NCI-H774 (cell line): ENCODE measurements at places on chromosomes 1 and 21.
A peak's percentile ranks its signal among the peaks of the same experiment; 100 is the strongest.

DNA sequence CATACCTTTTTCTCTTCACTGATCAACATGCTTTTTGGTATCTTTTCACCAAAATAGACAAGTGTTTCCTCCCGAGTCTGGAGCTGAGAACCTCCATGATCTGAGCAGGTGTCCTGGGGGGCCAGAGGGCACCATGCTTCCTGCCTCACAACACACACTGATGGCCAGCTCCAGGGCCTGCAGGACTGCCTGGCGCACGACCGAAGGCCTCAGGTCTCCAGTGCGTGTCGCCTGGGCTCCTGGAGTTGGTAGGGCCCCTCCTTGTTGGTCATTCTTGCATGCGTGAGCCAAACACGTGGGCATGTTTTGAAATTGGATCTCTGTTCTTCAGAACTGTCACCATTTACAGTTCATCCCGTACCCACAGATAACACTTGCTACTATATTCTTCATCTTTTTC lies 64.4 kb downstream of the SLC37A1 start:
- DNase-seq = no peak

DNA sequence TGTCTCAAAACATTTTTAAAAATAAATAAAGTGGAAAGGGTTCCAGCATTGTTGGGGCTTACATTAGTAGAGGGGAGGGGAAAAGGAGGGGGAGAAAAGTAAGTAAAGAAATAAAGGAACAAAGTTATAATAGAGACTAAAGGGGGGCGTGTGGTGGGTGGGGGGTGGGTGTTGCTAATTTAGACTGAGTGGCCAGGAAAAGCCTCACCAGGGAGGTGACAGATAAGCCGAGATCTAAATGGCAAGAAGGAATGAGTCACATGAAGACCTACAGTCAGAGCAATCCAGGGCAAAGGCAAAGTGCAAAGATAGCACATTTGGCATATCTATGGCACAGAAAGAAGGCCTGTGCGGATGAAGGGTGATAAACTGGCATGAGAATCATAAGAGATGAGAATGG lies 7.5 kb downstream of the MPL start:
- no peak for DNase-seq

DNA sequence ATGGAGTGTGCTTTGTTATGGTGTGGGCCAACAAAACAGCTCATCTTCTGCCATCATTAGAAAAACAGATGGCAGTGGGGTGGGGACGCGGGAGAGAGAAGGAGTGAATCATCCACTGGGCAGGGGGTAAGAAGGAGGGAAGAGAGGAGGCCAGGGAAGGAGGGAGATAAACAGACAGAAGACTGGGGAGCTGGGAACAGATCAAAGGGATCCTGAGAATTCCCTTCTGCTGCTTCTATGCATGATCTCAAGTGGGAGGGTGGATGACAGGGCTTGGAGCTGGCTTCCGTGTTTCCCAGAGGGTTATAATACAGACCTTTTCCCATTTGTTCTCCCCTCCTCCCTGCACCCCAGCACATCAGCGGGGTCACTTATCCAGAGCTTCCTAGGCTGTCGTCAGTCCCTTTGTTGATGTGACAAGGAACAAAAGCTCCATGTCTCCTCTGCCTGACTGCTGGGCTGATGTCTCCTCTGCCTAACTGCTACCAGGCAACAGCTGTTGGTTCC lies 338.6 kb downstream of the PAPPA2 start:
- DNase-seq = no peak

DNA sequence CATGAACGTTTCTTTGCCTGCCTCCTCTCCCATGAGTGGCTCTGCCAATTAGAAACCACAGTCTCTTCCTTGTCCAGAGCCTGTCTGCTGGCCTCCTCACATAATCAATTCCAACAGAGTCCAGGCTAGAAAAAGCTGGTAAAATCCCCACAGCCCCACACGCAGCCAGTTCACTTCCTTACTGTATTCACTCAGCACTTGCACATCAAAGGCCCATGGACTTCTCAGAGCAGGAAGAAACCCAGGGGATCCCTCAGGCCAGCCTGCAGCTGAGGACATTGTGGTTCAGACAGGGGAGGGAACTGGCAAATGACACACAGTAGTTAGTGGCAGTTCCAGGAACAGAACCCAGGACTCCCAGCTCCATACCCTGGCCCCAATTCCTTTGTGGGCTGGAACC lies 171.6 kb upstream of the EDN2 start:
- no peak for DNase-seq

DNA sequence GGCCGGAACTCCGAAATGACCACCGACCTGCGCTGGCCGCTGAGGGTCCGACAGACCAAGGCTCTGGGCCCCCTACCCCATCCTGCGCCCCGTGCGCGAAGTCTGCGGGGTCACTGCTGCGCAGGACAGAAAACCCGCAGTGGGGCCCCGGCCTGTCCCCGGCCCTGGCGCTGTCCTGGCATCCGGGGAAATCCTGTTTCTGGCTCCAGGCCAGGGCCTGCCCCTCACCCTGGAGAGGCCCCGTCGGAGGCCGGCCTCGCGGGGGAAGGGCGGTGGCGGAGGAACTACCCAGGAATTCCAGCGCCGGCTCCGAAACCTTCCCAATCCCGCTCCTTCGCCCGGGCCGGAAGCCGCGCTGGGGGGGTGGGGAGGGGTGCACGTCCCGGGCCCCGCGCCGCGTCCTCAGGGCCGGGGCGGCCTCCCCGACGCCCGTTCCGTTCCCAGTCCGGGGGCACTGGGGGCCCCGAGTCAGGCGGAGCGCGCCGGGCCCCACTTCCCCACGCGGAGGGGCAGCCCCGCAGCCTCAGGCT lies 77.0 kb downstream of the MORN1 start:
- DNase-seq = no peak

GRCh38 chr1:84619383-84620102 lies 45.3 kb upstream of the CTBS start:
- DNase-seq = peak; percentile 18

GRCh38 chr1:234212764-234213657 lies 160.2 kb upstream of the COA6 start:
- no peak for DNase-seq

DNA sequence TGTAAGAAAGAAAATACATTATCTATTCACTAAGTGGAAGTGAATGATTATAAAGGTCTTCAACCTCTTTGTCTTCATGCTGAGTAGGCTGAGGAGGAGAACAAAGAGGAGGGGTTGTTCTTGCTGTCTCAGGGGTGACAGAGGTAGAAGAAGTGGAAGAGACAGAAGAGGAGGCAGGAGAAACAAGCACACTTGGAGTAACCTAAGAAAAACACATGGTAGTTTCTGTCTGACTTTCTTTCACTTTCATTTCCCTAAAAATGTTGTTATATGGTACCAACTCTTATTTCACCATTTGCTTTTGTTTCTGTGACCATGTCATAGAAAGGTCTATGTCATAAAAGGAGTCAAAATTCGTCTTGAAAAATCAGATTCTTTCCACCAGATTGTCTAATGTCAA lies 696.6 kb upstream of the BRINP3 start:
- DNase-seq = no peak

GRCh38 chr1:9628541-9629444 lies 22.7 kb upstream of the PIK3CD start:
- DNase-seq = no peak

DNA sequence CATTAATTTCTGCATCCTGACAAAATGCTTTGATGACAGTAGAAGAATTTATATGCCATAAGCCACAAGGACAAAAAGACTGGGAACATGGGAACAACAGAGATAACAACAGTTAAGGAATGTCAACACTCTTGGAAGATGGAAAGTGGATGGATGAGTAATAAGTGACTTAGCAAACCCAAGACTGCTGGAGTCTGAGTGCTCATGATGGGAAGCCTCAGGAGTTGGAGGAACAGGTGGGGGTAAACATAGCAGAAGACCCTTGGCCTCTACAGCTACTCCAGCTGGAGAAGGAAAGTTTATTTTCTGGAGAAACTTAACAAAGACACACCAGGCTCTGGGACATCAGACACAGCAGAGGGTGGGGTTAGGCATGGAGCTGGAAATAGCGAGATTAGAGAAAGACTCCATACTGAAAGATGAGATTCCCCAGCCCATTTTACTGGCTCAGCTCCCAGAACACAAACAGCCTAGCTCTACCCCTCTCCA lies 13.6 kb downstream of the G0S2 start:
- no peak for DNase-seq

- DNase-seq = no peak
Observed at GRCh38 chr1:175034775-175035174, 11.6 kb upstream of the MRPS14 start.

DNA sequence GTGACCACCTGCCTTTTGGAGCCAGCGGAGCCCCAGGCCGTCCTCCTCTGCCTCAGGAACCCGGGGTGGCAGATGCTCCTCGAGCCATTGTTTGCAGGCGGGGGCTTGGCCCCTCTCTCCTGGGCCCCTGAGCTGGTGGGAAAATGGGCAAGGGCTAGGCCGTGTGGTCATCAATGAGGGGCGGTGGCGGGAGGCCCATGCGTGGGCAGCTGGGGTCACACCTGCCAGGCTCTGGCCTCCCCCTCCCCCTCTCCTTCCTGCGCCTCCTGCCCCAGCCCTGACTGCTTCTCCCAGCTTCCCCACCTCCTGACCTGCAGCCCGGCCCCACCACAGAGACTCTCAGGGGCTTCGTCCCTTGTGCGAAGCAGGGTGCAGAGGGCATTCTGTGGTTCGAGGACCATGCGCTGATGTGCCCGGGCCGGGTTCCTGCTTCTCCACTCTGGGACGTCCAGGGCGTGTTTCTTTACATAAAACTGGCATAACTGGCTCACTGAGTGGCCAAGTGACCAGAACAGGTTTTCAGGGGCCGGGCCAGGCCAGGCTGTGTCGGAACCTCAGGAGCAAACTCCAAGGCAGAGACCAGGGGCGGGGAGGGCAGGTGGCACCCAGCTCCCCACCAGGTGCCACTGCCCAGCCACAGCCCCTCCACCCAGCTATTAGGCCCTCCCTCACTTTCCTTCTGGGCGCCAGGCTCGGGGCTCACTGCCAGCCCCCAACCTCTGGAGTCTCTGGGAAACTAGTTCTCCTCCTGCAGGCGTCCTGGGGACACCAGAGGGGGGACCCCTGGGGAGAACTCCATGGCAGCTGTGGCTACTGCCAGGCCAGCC lies 9.3 kb downstream of the SAMD11 start:
- no peak for DNase-seq

DNA sequence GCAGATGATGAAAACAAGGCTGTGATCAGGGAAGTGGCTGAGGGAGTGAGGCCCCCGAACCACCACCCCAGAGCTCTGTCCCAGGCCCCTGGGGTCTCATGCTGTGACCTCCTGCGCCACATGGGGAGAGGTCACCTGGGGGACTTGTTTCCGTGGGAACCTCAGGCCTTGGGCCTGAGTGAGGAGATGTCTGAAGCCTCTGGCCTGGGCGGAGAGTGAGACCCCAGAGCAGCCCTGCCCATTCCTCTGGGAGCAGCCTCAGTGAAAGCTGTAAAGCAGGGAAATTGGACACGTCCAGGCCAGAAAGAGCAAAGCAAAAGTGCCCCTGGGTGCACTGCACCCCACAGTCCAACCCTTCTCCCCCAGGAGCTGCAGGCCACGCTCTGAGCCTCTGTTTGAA lies 16.5 kb upstream of the NPHP4 start:
- DNase-seq = no peak

DNA sequence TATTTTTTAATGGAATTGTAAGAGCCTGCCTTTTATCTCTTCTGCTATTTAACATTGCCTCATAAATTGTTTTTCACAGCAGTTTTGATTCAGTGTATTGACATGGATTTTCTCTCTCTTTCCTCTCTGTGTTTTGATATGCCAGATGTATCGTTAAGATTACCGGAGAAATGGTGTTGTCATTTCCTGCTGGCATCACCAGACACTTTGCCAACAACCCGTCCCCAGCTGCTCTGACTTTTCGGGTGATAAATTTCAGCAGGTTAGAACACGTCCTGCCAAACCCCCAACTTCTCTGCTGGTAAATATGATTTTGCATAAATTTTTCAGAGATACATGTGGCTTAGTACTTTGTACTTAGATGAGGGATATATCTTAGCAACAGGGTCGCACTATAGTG lies 23.1 kb upstream of the DYNLT5 start:
- DNase-seq = no peak

- no peak for DNase-seq
Observed at GRCh38 chr1:110595353-110595710, 10.8 kb downstream of the KCNA2 start.

GRCh38 chr1:66752671-66753371 lies 562 bp downstream of the DYNLT5 start:
- no peak for DNase-seq

DNA sequence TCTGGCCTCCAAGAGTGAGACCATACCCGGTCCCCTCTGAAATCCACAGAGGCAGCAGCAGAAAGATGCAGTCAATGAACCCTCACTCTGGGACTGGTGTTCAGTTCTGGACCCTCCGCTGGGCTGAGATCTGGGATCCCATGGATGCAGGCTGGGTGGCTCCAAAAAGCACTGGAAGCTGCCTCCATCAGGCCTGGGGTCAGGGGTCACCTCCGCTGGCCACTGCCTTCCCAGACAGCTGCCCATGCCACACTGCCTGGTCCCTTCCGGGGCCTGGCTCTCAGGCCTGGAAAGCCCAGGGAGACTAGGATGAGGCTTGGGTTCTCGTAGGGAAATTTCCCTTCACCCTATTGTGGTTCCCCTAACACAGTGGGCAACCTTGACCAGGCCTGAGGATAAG lies 21.4 kb upstream of the PADI4 start:
- DNase-seq = no peak

GRCh38 chr1:173355281-173356031 lies 121.7 kb upstream of the PRDX6 start:
- no peak for DNase-seq

DNA sequence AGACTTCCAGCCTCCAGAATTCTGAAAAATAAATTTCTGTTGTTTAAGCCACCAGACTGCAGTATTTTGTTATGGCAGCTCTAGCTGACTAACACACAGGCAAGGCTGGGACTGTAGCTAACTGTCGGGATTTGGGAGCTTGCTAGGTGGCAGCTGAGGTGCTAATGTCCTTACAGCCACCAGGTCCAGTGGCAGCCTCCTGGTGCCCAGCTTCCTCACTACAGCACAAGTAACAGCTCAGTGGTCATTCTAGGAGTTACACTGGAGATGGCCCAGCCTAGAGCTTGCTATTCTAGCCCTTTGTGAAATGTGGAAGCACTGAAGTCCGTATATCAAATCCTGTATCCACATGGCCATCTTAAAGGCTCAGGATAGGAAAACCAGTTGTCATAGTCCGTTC lies 4.3 kb upstream of the C1orf115 start:
- no peak for DNase-seq

DNA sequence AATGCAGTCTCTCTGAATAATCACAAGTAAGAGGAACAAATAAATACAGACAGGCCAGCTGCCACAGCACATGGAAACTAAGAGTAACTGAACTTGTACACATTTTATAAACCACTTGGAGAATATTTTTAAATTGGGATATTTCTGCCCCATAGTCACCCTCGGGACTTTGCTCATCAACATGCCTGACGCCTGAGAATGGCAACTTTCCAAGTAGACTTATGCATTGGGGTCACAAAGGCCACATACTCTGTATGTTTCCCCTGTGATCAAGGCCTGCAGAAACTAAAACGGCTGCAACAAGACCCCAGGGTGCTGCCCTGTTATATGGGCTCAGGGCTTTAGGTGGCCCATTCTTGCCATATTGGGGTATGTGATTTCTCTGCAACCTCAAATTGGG lies 38.3 kb upstream of the GJA5 start:
- no peak for DNase-seq

- no peak for DNase-seq
Observed at GRCh38 chr1:230067419-230067870, 407 bp downstream of the GALNT2 start.
